ENCODE measurements at places on chromosomes 2 and 18.

DNA sequence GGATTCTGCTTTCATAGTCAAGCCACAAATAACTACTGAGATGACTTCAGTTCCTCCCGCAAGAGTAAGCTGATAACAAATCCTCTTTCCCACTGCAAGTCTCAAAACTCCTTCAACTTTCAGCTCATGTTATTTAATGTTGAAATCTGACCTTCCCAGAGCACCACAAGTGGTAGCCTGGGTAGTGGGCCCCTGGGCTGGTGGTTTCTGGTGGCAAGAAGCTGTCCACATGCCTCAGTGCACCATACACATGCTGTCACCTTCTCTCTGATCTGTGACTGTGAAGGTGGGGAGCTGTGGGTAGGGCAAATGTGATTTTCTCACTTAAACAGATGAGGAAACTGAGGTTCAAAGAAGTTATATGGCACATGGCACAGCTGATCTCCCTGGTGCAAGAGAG is 246.1 kb upstream of the EPAS1 start:
- no peak for DNase-seq

- no peak for DNase-seq
Observed at GRCh38 chr18:65568866-65569265, 181.9 kb upstream of the CDH7 start.

DNA sequence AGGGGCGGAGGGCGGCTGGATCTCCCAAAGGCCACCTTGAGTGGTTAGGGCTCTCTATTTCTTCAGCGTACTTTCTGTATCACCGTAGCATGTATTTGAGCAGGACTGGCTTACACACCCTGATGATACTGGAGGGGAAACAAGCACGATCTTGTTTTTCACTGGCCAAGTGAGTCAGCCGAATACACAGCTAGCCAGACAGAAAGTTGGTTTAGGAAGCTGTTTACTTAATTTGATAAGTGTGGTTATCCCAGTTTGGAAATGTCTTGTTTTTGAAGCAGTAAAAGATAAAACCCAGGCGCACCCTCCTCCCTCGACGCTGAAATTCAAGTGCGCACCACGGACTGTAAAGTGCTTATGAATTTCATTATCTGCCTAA is 582 bp downstream of the RIOK3 start:
- DNase-seq: no peak

GRCh38 chr2:218295029-218295428 is 2.7 kb upstream of the TMBIM1 start:
- DNase-seq: no peak

- no peak for DNase-seq
Observed at GRCh38 chr2:134190062-134190806, 63.6 kb upstream of the MGAT5 start.

- DNase-seq: no peak
Observed at GRCh38 chr2:177633910-177634294, 241.3 kb downstream of the AGPS start.

Data from mucosa of descending colon (tissue), 3 donors.